ENCODE measurements at places on chromosomes 4 and X.
A peak's percentile ranks its signal among the peaks of the same experiment; 100 is the strongest.

DNA sequence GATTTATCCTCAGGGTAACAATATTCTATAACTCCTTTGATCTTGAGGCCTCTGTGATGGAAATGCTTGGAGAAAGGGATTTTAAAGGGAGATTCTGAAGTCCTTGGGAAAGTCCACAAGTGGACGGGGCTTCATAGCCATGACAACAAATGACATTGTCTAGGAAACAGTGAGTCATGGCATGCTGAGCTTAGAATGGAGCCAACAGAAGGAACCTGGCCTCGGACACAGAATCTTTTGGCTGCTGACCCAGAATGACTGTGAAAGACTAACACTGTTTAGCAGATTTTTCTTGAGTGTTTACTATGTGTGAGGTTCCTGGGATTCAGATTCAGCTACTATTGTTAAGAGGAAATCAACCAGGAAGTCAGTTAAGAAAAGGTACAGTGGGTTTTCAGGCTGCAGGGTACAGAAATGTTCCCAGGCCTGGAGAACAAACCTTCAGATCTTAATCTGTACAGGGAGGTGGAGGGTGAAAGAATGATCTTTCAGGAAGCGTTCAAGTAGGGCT is 18.1 kb upstream of the CXCL2 start:
- peak; percentile 81 for DNase-seq

DNA sequence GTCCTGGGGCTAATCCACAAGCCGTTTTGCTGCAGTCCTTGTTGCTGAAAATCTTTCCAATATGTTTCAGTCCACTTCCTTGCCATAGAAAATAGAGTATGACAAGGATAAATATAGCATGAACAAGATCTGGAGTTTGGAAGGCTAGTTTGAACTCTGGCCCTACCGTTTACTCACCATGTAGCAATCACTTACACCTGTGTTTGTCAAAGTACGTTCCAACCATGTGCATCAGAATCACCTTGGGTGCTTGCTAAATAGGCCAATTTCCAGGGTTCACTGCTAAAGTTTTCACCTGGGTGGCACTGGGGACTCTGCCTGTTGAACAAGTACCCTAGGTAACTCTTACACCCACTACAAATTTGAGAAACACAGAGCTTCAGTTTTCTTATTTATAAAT is 188.9 kb downstream of the ENOX2 start:
- DNase-seq, result no peak

- no peak for DNase-seq
Observed at GRCh38 chr4:81255524-81255923, 40.5 kb upstream of the PRKG2 start.

- DNase-seq, result no peak
Observed at GRCh38 chr4:138561906-138562305, 319.8 kb upstream of the SLC7A11 start.

DNA sequence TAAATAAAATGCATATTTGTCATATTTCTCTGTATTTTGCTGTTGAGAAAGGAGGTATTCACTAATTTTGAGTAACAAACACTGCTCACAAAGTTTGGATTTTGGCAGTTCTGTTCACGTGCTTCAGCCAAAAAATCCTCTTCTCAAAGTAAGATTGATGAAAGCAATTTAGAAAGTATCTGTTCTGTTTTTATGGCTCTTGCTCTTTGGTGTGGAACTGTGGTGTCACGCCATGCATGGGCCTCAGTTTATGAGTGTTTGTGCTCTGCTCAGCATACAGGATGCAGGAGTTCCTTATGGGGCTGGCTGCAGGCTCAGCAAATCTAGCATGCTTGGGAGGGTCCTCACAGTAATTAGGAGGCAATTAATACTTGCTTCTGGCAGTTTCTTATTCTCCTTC is 3.3 kb downstream of the HTT start:
- no peak for DNase-seq

- no peak for DNase-seq
Observed at GRCh38 chr4:152364883-152365282, 171.0 kb downstream of the FBXW7 start.

DNA sequence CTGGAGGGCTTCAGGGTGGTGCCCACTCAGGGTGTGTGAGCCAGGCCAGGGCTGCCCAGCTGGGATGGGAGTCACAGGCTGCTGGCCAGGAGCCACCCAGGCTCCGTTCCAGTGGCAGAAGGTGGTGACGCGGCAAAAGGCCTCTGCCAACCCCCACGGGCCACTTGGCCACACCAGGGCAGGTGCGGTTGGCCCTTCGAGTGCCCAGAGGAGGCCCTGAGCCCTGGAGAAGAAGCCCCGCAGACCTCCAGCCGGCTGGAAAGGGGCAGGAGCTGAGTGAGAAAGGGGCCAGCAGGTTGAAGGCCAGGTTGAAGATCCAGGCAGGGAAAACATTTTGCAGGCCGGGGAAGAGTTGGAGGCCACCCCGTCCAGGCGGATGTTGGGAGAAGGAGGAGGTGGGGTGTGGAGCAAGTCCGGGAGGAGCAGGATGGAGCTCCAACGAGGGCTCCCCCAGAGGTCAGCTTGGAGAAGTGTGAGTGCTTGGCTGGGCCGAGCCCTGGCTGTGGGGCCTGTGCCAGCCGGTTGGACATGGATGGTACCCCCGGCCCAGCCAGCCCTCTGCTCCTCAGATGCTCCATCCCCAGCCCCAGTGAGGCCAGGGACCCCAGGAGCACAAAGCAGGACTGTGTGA is 2.8 kb upstream of the CPLX1 start:
- DNase-seq, result no peak

DNA sequence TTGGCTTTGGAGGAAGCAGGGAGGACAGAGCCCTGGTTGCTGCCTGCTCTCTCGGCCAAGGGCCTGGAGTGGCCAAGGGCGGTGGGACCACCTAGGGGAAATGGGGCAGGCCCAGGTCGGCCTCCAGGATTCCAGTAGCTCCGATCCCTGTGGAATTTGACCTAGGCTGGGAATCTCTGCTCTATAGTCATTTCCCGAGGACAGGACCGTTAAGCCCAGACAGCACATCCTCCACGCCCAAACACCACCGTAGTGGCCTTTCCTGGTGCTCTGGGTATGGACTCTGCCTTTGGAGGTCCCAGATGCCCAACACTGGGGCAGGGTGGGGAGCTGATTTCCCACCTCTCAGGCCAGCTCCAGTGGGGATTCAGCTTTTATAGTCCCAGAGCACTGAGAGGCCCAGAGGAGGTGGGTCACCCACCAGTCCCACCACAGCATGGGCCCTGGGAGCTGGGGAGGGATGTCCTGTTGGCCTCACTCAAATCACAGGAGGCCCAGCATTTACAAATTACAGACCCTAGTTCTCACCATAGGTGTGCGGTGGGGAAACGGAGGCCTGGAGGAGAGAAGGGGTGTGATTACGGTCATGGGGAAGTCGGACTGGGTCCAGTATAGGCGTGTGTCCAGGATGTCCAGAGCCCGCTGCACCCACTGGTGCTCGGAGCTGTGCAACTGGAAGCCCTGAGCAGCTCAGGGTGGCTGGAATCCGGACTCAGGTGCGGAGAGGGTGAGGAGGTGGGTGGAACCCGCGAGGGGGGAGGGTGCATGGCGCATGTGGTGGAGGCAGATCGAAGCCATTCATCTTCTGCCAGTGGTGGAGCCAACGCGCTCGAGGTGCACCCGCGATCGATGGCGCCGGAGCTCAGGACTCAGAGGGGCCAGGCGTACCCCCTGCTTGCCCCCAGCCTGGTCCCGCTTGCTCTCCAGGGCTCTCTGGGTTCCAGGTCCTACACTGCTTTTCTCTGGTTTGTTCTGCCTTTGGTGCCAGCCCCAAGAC is 7.7 kb downstream of the HMX1 start:
- no peak for DNase-seq

GRCh38 chr4:8419222-8420041 is 21.1 kb downstream of the ACOX3 start:
- DNase-seq, result no peak

DNA sequence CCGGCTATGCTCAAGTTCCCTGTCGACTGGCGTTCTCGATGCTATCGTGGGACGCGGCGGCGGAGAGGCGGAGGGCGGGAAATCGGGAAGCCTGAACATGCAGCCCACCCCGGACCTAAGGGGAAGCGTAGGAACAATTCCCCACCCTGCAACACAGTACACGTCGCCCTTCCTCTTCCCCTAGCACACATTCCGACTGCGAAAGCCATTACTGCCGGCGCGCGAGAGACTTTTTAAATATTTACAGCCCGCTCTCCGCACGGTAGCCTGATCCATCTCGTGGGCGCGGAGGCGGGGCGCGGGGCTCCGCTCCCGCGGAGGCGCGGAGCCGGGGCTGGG is 48.1 kb upstream of the BCOR start:
- no peak for DNase-seq

- no peak for DNase-seq
Observed at GRCh38 chrX:19735244-19735643, 152.2 kb downstream of the SH3KBP1 start.

- DNase-seq, result no peak
Observed at GRCh38 chr4:76620723-76621468, 185.9 kb downstream of the SHROOM3 start.

DNA sequence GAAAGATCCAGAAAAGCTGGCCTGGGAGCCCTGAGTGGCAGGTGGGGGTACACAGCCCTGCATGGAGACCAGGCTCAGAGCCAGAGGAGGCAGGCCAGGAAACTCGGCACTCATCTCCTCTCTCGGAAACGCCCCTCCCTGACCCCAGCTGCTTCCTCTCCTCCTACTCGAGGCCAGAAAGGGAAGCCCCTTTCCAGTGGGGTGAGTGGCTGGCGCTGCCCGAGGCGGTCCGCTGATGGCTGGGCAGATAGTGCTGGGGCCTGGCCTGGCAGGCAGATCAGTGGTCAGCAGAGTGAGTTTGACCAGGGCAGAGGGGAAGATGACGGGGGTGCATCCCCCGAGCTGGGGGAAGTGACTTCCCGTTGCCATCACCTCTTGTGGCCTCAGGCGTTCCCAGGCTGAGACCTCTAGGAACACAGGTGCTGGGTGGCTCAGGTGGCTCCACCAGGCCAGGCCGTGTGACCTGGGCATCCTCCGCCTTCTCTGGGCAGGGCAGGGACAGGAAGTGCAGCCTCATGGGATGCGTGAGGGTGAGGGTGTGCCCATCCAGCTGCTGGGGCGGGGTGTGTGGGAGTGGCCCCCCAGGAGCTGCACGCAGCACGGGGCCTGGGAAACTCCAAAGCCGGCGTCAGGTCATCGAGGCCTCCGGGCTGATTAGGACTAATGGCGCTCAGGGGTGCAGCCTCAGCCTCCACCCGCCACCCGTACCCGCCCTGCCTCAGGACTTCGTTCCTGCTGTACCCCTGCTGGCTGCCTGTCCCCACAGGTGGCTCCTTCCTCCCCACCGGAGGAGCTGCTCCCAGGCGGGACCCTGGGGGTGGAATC is 5.7 kb downstream of the SH3BP2 start:
- DNase-seq, result peak; percentile 81

- DNase-seq, result no peak
Observed at GRCh38 chr4:37812713-37813112, 13.8 kb upstream of the PGM2 start.

- no peak for DNase-seq
Observed at GRCh38 chr4:53786632-53787031, 195.3 kb upstream of the LNX1 start.

GRCh38 chr4:139918591-139918990 is 235.4 kb downstream of the MAML3 start:
- DNase-seq, result no peak

- DNase-seq, result no peak
Observed at GRCh38 chr4:121177246-121178137, 13.4 kb upstream of the TNIP3 start.

GRCh38 chrX:39755143-39756032 is 342.4 kb downstream of the BCOR start:
- peak; percentile 88 for DNase-seq

GRCh38 chr4:39030725-39031124 is 1.5 kb downstream of the TMEM156 start:
- no peak for DNase-seq

GRCh38 chr4:22552812-22553211 is 36.9 kb upstream of the ADGRA3 start:
- no peak for DNase-seq

GRCh38 chr4:7333801-7334421 is 100.8 kb downstream of the PSAPL1 start:
- no peak for DNase-seq

DNA sequence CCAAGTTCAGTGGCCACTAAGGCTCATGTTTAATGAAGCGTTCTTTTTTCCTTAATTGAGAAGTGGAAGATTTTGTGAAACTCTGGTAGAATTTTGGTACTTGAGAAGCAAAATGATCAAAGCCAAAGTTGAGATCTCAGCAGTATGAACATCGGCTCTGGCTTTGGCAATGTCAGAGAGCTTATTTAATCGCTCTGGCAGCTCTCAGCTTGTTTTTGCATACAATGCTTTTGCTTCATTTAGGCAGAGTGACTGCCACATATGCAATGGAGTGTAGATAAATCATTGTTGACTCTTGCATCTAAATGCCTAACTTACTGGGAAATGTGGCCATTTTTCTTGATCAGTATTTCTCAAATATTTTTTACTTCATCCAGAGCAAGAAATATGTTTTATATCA is 135.7 kb downstream of the AASDH start:
- no peak for DNase-seq

DNA sequence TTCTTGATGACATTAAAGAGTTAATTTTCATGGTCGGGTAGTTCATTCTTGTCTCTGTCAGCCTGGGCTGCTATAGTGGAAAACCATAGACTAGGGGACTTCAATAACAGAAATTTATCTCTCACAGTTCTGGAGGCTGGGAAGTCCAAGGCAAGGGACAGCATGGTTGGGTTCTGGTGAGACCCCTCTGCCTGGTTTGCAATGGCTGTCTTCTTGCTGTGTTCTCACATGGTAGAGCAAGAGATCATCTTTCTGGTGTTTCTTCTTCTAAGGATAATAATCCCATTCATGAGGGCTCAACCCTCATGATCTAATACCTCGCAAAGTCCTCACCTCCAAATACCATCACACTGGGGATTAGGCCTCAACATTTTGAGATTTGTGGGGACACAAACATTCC is 50.1 kb downstream of the RHOH start:
- no peak for DNase-seq

- DNase-seq, result no peak
Observed at GRCh38 chr4:158535130-158535614, 13.5 kb downstream of the RXFP1 start.

GRCh38 chr4:138158746-138159297 is 83.3 kb downstream of the SLC7A11 start:
- DNase-seq, result no peak
